ENCODE measurements at places on chromosomes 12 and 14. TPM values are rescaled to one million over a fixed set of nuclear protein-coding genes. Genes with fewer than 3 reads are reported as not detected.

Gene RPS26
- 1,837 TPM for polyA plus RNA-seq

Gene WSCD2
- not detected for polyA plus RNA-seq

GRCh38 chr14:69288011-69288771 lies 28.2 kb downstream of the GALNT16 start:
- peak; percentile 46 for DNase-seq
- no peak overlapping the region for H3K27ac ChIP-seq
- H3K4me1 ChIP-seq: no peaks in the 10 kb centered on the region
- no peak overlapping the region for H3K4me3 ChIP-seq
- no peaks in the 10 kb centered on the region for H3K27me3 ChIP-seq

- no peak for DNase-seq
- H3K4me3 ChIP-seq: no peak overlapping the region
- no peaks in the 10 kb centered on the region for H3K4me1 ChIP-seq
- no peaks in the 10 kb centered on the region for H3K27me3 ChIP-seq
Measured at GRCh38 chr14:104239861-104240301, 101.5 kb downstream of the KIF26A start.

GRCh38 chr12:53712059-53712643 lies 15.1 kb downstream of the CALCOCO1 start:
- no peak overlapping the region for H3K27ac ChIP-seq
- H3K4me3 ChIP-seq: no peak overlapping the region
- H3K36me3 ChIP-seq: no peaks in the 10 kb centered on the region
- H3K27me3 ChIP-seq: peaks cover 6% of the 10 kb centered on the region
- H3K4me1 ChIP-seq: no peaks in the 10 kb centered on the region
- DNase-seq: no peak

DNA sequence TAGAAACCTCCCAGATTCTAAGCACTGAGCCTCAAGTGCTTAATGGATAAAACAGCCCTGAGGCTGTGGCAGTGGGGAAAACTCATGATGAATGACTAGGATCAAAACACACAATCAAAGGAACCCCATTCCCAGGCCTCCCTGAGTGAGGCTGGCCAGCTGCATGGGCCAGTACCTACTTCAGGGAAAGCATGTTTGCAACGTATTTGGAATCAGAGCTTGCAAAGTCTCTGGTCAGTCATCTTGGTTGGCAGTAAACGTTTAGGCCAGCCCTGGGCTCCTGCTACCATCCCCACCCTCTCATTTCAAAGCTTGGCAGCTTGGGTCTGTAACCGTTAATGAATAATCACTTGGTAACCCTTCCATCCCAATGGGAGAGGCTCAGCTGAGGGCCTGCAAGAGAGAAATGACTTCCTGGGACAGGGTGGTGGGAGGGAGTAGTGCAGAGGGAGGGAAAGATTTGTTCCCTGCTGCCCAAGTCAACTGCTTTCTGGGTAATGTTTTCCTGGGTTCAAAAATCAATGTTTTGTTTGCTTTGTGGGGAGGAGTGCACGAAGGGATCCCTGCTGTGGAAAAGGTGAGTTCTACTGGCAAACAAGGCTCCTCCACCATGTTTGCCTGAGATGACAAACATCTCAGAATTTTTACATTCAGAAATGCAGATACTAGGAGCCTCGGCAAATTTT lies 2.0 kb upstream of the RNASE8 start:
- no peak overlapping the region for H3K27ac ChIP-seq
- no peak overlapping the region for H3K4me3 ChIP-seq
- DNase-seq: no peak
- H3K4me1 ChIP-seq: no peaks in the 10 kb centered on the region

GRCh38 chr12:94535510-94535921 lies 75.8 kb upstream of the CEP83 start:
- H3K27me3 ChIP-seq: no peaks in the 10 kb centered on the region
- no peak overlapping the region for H3K4me3 ChIP-seq
- DNase-seq: no peak
- no peaks in the 10 kb centered on the region for H3K4me1 ChIP-seq

All from endothelial cell of umbilical vein (primary cell).